ENCODE measurements at places on chromosomes 5 and 9. TPM values are rescaled to one million over a fixed set of nuclear protein-coding genes. Genes with fewer than 3 reads are reported as not detected.

The NOXA1 gene
- total RNA-seq = 36.7 TPM

The ACTBL2 gene
- not detected for total RNA-seq

The SAP30L gene
- total RNA-seq = 54.7 TPM

The BARX1 gene
- 2.9 TPM for total RNA-seq

The OR1J2 gene
- total RNA-seq = not detected

The GARIN3 gene
- not detected for total RNA-seq

The SLC22A4 gene
- 0.37 TPM for total RNA-seq

The PTPRD gene
- 35.9 TPM for total RNA-seq

The SLC34A1 gene
- total RNA-seq = 0.06 TPM

The INSL6 gene
- total RNA-seq = not detected

The CDH18 gene
- total RNA-seq = 0.32 TPM

DNA sequence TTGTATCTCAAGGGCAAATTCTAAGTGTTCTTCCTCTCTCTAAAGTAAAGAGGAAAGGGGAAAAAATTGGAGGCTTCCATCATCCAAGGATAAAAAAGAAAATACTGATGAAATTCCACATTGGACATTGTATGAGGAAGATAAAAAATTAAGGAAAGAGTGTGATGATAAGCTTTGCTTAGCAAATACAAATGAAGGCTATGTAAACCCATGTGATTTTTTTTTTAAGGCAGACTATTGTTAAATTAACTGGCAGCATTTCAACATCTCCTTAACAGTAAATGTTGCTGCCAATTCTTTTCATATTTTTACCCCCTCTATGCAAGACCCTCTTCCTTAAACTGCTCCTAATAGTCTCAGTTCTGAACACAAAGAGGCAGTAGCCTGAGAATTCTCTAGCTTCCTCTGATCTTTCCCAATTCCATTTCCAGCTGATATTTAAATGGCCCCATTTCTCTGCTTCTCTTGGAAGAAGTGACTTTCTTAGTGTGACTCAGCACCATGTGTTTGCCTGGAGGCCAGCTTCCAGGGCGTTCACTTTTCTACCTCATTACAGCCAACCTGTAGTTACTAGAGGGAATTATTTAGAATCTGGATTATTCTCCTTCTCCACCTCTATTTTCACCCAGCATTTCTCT is 159.7 kb downstream of the TLE1 start:
- peak; percentile 62 for DNase-seq

DNA sequence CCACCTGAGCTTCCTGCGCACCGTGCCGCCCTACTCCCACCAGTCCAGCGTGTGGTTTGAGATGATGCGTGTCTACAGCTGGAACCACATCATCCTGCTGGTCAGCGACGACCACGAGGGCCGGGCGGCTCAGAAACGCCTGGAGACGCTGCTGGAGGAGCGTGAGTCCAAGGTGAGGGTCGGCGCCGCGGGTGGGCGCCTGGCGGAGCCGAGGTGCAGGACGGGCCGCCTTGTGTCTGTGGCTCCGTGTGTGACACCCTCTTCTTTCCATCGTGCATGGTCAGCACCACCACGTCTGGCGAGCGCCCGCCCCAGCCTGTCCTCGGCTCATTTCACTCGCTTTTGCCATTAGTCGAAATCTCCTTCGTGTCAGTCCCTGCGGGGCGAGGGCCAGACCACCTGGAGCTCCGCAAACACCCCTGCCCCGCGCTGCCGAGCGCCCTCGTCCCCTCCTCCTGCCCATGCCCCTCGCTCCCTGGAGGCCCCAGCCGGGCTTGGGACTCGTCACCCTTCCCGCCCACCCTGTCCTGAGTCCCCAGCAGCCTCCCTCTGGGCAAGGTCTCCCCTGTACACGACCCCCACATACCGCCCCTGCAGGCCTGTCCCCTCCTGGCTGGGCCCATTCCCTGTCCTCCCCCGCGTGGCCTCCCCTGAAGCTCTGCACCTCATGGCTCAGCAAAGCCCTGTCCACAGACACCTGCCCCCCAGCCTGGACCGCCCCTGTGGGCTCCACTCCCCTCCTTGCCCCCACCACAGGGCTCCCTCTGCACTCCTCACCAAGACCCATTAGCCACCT is 7.0 kb downstream of the GRIN1 start:
- no peak for DNase-seq

DNA sequence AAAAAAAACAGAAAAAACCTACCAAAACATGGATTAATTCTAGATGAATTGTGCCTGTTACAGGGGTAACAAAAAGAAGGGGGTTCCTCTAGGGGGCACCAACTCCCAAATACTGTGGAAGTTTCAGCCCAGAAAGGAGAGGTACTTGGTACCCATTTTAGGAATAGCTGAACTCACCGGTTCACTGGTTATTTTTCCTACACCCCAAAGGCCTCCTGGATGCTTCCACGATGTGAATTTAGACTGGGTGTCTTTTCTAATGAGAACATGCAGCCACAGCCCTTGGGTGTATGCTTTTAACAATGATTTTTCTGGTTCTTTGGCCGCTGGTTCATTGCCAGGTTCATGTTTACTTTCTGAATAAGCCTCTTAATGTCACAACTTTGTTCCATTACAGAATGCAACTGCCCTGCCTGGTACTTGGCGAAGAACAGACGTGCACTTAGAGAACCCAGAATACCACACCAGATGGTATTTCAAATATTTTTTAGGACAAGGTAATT is 46.7 kb downstream of the GARNL3 start:
- DNase-seq = peak; percentile 80

GRCh38 chr5:135229679-135230132 is 169.3 kb downstream of the MACROH2A1 start:
- no peak for DNase-seq

DNA sequence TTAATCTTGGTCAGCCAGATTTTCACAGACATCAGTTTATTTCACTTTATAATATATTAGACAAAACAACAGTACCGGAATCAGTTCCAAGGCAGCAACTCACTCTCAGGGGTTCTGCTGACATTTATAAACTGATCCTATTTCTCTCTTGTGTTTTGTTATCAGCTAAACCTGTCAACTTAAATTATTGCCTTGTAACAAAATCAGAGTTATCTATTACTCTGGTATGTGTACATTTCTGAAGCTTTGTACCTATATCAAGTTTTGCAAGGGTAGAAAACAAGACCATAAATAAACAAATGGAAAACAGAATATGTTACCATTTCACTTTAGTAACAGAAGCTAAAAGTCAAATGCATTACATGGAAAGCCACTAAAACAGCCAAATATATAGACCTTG is 122.1 kb downstream of the SIL1 start:
- DNase-seq = no peak

DNA sequence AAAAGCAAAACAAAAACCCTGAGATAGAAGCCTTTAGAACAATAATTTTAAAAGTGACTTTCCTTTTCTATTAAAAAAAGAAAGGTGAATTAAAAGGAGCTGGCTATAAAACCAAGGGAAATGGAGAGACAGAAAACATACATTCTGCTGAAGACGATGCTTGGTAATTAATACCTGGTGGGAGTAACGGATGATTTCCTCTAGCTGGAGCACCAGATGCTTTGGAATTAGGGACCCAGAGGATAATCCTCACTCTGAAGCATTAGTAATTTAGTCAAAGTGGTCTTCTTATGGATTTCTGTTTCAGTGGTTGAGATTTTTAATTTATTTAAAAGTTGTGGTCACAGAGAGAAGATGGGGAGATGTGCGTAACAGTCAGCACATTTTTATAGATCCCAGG is 982.5 kb downstream of the TLE4 start:
- DNase-seq = no peak

GRCh38 chr5:34750206-34750605 is 88.8 kb upstream of the TTC23L start:
- DNase-seq = no peak

DNA sequence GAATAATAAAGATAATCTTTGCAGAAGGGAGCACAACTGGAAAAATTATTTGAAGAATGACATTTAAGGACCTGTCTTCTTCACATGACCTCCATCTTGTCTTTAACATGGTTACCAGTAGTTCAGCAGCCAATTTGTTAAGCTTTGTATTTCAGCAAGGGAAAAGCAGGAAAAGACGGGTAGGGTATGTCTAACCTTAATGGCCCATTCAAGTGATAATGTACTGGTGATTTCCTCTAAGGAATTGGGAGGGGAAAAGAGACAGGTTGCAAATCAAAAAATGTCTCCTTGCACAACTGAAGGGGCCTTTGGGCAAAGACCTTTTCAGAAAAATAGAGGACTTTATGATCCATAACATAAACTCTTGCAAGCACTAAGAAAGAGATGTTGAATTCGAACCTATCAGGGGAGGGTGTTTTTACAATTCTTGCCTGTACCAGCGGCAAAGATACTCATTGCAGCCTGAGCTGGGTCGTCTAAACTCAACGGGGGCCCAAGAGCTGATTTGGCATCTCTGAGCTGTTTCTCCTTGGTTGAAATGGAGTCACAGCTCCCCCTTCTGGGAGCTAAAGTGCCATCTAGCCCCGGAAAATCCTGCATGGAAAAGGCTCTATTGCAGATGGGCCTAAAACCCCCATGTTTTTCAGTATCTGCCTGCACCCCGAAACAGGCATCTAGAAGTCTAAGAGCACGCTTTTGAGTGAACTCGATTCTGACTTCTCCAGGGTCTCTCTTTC is 3.8 kb downstream of the BRINP1 start:
- peak; percentile 11 for DNase-seq

GRCh38 chr5:142870532-142871362 is 100.6 kb downstream of the ARHGAP26 start:
- peak; percentile 81 for DNase-seq

DNA sequence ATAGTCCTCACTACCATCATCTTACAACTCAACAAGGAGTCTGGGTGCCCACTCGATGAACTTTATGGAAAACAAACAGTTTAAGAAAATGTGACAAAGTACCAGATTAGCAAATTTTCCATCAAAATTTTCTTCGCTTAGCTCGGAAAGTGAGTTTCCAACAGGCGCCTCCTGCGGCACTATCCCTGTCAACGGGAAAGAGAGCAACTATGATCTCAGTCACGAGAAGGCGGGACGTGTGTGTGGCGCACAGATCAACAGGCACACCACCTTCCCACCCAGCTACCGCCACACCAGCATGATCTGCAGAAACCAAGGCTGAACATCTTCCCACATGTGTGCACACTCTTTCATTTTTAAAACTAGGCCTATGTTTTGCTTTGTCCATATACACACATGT is 13.7 kb upstream of the INPP5E start:
- no peak for DNase-seq

DNA sequence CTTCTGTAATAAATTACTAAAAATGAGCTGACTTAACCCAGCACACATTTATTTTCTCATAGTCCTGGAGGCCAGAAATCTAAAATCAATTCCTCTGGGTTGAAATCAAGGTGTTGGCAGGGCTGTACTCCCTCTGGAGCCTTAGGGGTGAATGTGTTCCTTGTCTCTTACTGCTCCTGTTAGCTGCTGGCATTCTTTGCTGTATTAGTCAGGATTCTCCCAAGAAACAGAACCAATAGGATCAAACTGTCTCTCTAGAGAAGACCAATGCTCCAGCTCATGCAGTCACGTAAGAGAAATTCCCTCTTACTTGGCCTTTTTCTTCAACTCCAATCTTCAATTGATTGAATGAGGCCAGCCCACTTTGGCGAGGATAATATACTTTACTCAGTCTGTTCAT is 15.3 kb upstream of the CD180 start:
- peak; percentile 38 for DNase-seq

GRCh38 chr5:54876-55569 is 36.9 kb upstream of the PLEKHG4B start:
- no peak for DNase-seq

DNA sequence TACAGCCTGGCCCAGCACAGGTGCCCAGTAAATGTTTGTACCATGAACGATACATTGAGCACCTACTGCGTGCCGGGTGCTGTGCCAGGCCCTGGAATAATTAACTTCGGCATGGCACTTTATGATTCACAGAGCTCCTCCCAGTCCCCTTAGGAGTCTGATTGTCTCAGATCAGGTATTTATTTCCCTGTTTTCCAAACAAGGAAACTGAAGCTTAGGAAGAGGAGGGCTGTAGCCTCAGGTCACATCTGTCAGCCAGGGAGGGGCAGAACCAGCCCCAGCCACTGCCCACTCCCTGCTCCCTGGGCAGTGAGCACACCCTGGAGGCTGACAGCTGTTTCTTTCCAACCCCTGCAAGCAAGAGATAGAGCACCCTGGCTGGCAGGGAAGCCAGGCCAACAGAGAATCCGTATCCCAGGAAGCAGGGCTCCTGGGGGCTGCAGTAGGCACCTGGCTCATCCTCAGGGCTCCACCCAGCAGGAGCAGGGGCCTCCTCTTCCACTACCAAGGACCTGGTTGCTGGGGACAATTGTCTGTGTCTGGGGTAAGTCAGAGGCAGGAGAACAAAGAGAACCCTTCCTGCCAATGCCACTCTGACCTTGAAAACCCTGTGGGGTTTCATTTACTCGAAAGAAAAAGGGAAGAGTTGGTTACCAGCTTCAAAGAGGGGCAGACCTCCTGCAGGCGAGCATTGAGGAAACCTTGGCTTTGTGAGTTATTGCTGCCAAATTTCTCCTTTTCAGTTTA is 69.0 kb downstream of the DAB2IP start:
- DNase-seq = peak; percentile 65

GRCh38 chr5:150272531-150272930 is 17.0 kb downstream of the CAMK2A start:
- DNase-seq = no peak

DNA sequence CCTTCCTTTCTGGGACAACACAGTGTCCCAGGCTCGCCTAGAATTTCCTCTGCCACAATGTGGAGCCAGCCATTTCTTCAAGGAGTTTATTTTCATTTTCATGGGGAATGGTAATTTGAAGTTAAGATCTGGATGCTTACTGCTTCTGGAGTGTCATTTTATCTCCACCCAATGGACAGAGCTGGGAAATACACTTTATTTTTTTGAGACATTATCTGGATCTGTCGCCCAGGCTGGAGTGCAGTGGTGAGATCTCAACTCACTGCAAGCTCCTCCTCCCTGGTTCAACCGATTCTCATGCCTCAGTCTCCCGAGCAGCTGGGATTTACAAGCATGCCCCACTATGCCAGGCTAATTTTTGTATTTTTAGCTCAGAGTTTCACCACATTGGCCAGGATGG is 12.7 kb upstream of the THG1L start:
- peak; percentile 14 for DNase-seq

DNA sequence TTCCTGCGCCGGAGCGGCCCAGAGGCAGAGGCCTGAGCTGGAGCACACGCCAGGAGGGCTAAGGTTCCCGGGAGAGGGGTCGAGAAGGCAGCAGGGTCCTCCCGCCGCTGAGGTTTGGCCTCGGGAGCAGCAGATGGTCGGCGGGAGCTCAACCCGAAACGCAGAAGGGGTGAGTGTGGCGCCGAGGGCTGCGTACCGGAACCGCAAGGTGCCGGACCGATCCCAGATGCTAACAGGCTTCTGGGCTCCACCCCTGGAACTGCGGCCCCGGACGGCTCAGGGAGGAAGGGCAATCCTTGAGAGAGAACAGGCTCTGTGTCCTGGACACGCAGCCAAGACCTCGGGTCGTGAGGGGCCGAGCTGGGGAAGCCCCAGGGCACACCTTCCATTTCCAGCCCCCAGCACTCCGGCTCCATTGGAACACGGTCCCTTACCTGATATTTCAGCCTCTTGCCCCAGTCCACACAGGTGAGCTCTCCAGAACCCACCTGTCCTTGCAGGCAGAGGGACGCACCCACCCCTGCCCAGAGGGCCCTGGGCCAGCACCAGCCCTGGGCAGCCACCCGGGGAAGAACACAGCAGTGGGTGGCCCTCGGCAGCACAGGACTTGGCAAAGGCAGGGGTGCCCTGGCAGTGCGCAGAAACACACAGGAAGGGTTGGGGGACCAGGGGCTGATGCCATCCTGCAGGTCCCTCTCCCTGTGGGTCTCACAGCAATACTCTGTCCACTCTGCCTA is 1.4 kb downstream of the LHX3 start:
- no peak for DNase-seq

- no peak for DNase-seq
These were observed 187.9 kb upstream of the ELL2 start for GRCh38 chr5:96149546-96149945.

GRCh38 chr5:146130440-146131045 is 25.2 kb upstream of the PLAC8L1 start:
- DNase-seq = no peak

Data from mucosa of gallbladder (tissue), 1 donor.